GM04503 (cell line): ENCODE measurements at places on chromosomes 11 and 22.

DNA sequence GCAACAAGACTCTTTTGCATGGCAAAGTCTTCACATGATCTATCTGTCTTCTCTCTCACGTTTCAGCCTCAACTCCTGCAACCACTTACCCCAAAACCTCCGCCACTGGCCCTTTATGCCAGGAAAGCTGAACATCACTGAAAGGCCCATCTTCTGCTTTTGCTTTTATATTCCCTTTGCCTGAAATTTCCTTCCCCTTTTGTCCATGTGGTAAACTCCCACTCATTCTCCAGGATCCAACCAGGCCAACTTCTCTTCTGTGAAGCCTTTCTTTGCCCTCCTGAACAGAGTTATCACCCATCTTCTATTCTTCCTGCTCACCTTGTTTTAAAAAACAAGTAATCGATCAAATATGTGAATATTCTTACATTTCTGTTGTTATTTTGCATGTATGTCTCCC lies 117.8 kb downstream of the WNT11 start:
- DNase-seq, result no peak

GRCh38 chr11:34345991-34346480 lies 11.8 kb downstream of the ABTB2 start:
- no peak for DNase-seq

GRCh38 chr22:19203834-19204233 lies 25.3 kb upstream of the SLC25A1 start:
- DNase-seq, result no peak

GRCh38 chr11:9613830-9614762 lies 40.6 kb downstream of the WEE1 start:
- DNase-seq, result no peak

DNA sequence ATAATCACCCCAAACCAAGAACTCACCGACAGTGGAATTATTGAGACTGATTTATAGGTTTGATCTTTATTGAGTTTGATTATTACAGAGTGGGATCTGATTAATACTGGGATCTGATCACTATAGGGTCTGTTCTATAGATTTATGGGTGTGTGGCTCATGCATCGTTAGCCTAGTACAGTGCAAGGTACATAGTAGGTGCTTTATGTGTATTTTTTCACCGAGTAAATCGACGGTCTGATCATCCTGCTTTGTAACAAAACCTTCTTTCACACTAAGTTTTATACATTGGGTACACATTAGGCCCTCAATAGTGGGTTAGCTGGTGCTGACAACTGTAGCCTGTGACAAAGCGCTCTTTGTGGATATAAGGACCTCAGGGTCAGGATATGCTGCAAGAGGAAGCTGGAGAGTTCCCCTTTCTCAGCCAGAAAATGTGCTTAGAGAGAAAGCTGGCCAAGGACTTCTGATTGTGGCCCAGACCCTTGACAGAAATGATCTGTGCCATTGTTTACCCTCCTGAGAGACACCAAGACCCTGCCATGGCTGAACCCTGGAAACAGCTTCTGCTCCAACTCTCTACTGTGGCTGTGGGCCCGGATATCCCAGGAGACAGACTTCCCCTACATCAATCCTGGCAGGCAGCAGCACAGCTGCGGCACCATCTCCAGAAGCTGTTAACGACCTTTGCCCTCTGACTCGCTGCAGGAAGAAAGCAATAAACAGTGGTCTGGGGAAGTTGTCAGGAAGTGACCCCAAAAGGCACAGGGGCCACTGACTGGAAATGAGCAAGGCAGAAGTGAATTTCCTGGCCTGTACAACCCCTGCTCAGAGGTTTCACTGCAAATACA lies 16.1 kb upstream of the TPP1 start:
- no peak for DNase-seq

- no peak for DNase-seq
Measured at GRCh38 chr11:74338963-74339362, 27.5 kb upstream of the P4HA3 start.

DNA sequence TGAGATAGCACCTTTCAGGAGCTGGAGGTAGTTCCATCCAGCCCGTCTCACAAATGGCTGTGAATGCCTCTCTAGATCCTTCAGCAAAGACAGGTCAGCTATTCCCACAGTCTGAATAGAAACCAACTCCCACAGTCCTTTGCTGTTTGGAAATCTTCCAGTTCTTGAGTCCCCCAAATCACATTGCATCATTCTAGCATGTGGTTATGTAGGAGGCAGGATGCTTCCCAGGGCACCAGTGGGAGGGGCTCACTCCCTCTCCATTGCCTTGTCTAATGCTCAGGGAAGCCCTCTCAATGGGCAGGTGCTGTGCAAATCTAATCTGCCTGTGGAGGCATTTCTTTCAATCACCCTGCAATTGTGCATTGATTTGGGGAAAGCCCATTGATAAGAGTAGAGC lies 14.6 kb downstream of the NAV2 start:
- DNase-seq, result no peak

- no peak for DNase-seq
Measured at GRCh38 chr11:128937480-128937879, 5.2 kb downstream of the TP53AIP1 start.

GRCh38 chr11:85748455-85748891 lies 62.5 kb downstream of the SYTL2 start:
- no peak for DNase-seq

GRCh38 chr11:119864836-119865235 lies 135.8 kb upstream of the NECTIN1 start:
- no peak for DNase-seq
